NCI-H2107 (cell line): ENCODE measurements at places on chromosomes 5 and 9.

GRCh38 chr5:109483395-109483971 lies 73.7 kb upstream of the PJA2 start:
- DNase-seq = no peak

GRCh38 chr5:122093415-122094180 lies 15.5 kb upstream of the LOX start:
- no peak for DNase-seq

DNA sequence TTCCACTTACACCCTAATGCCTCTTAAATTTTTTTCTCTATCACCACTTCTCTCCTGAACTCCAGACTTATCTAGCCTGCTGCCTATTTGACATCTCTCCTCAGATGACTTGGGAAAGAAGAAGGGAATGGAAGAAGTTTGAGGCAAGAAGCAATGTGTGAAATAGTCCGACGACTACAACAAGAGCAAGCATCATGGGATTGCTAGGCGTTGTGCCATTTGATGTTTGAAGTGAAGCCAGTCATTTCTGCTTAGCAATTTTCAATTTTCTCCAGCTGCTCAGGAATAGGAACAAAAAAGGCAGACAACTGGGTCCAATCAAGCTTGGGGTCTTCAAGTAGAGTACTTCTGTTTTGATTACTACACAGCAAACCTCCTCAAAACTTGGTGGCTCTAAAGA lies 106.4 kb downstream of the HSD17B3 start:
- DNase-seq = no peak

- no peak for DNase-seq
Observed at GRCh38 chr9:100715100-100715380, 137.2 kb downstream of the CAVIN4 start.

DNA sequence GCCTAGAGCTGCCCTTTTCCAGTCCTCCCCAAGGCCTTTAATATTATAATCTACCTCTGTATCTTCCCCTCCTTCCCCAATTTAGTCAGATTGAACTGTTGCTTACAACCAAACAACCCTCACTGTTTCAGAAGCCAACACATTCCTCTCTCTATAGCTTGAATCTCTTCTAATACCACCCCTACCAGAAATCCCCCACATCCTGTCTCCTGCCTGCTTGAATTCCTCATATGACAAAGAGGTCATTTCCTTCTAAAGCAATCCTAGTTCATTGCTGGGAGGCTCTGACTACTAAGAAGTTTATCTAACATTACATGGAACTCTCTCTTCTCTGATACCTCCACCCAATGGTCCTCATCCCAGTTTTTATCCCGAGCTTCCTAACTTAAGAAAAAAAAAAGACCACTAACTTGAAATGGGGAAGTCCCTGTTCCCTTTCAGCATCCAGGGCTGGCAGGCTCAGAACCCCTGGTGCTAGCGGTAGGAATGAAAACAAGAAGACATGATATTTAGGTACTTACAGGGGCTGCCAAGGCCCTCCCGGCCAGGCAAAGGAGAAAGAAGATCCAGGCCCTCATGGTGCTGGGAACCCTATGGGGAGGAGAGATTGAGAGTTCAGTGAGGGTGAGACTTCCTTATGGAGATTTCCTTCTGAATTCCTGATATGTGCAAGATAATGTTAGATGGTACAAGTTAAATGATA lies 11.0 kb downstream of the SPARC start:
- DNase-seq = no peak

DNA sequence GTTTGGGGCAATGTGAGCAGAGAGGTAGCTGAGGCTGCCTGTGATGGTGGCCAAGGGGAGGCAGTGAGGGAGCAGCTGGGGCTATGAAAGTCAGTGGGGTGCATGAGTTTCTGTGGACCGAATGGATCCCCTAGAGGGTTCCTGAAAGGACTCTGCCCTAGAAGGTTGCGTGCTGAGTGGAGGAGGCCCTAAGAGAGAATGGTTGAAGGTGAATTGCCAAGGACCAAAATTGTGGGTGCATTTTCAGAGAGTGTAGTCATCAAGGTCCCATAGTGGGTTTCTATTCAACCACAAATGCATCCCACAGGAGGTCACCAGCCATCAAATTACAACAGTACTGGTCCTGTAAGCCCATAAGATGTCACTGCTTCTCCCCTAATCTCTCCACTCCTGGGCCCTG lies 298.3 kb downstream of the CDK5RAP2 start:
- no peak for DNase-seq

DNA sequence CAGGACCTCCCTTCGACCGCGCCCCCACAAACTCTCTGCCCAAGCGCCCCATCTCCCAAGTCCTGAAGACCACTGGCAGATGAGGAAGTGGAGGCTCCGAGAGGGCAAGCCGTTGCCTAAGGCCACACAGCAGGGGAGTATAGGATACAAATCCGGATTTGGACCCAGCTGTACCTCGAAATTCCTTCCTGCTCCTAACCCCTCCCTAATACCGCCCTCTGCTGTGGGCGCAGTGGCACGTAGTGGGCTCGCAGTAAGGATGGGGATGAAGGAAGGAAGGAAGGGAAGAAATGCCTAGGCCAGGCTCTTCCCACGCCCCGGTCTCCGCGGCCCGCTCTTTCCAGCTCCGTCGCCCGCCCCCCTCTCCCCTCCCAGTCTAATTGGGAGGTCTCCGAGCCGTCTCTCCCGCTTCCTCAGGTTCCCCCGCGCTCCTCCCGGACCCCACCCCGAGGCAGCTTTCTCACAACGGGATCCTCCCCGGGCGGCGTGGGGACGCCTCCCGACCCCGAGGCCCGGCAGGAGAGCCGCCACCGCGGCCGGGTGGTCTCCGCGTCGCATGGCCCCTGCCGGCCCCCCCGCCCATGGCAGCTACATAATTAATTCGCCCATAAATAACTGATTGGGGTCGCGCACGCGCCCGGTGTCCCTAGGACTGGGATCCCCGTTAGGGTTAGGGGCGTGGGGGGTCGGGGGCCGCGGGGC lies 138.9 kb downstream of the C9orf50 start:
- DNase-seq = no peak

GRCh38 chr9:95605101-95605500 lies 88.3 kb upstream of the PTCH1 start:
- DNase-seq = no peak

GRCh38 chr5:16082053-16082452 lies 97.5 kb downstream of the MARCHF11 start:
- DNase-seq = no peak

- no peak for DNase-seq
Observed at GRCh38 chr5:135435467-135436330, 11.4 kb downstream of the DCANP1 start.

DNA sequence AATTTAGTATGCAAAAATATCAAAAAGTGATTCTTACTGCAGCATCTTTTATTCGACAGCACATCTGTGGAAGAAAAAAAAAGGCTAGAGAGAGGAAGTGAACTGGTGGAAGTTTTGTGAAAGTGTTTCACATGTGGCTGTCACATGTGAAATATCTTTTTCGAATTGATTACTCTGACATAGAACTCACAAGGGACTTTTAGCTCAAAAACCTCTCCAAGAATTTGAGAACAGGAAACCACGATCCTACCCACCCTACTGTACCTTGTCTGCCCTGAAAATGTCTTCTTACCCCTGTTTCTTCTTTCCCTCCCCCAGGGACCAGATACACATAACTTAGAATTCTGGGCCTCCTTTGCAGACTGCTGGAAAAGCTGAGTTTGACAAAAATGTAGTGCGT lies 106.5 kb upstream of the PRRC1 start:
- DNase-seq = no peak

GRCh38 chr9:118455788-118456187 lies 751.6 kb downstream of the TLR4 start:
- DNase-seq = no peak

- no peak for DNase-seq
Observed at GRCh38 chr5:68618501-68618900, 402.9 kb downstream of the PIK3R1 start.

- no peak for DNase-seq
Observed at GRCh38 chr5:53884844-53885243, 324.4 kb downstream of the NDUFS4 start.

DNA sequence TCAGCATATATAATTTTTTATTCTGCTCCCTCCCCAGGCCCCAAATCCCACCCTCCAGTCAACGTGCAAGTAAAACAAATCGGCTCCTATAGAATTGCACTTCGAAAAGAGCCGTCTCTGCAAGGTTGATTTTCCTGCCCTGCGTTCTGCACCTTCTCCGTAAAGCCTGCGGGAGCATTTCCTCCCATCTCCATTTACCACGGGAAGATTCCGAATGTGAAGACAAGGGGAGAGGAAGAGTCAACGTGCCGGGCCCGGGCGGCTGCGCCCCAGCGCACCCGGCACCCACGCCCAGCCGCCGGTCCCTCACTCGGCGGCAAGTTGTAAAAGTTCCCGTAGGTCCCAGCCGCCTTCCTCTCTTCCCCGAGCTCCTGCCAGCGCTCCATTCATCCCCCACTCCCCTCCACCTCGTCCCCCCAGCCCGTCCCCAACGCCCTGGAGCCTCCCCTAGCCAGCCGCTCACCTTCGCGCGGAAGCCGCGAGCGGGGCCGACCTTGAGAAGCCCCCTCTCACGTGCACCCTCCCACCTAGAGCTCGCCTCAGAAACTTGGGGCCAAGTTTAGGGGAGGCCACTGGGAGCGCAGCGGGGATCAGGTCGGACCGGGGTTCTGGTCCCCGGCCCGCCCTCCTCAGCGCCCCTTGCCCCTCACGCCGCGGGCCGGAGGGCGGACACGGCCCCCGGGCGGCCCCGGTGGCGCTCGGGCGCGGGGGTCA lies 431 bp downstream of the BNC2 start:
- no peak for DNase-seq

DNA sequence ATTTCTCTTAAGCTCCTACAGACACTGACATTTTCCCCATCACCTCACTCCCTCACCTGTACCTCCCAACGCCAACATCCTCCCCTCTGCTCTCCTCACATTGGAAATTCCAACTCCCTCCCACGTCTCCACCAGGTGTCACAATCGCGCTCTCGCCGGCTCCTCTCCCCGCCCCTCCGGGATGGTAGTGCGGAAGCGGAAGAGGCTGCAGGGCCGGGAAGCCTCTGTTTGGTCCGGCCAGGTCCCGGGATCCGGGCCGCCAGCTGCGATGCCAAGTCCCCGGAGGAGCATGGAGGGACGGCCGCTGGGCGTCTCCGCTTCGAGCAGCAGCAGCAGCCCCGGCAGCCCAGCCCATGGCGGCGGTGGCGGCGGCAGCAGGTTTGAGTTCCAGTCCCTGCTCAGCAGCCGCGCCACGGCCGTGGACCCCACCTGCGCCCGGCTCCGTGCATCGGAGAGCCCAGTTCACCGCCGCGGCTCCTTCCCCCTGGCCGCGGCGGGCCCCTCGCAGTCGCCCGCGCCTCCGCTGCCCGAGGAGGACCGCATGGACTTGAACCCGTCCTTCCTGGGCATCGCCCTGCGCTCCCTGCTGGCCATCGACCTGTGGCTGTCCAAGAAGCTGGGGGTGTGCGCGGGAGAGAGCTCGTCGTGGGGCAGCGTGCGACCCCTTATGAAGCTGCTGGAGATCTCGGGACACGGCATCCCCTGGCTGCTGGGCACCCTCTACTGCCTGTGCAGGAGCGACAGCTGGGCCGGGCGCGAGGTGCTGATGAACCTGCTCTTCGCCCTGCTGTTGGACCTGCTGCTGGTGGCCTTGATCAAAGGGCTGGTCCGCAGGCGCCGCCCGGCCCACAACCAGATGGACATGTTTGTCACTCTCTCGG lies at the start of gene PLPP6:
PLPP6 (plus strand) TSS at position 187 of the 881 bp plus-strand sequence; CDS start at position 269, 82 bp downstream.
- peak; percentile 94 for DNase-seq

GRCh38 chr5:50726475-50727148 lies 60.2 kb downstream of the PARP8 start:
- no peak for DNase-seq

DNA sequence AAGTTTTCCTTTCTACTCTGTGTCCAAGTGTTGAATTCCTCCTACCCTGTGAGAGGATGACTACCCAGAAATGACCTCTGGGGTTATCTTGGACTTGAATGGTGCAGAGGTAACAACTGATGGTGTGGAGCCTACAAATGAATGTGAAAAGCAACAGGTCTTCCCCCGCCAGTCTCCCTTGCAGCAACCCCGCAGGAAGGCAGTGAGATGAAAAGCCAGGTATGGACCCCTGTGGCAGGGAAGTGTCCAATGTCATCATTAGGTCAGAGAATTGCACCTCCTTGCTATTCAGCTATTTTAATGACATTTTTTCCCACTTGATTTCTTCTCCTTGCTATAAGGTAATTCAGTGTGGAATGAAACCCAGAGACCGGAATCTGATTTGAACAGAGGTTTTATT lies 58.5 kb downstream of the MAT2B start:
- no peak for DNase-seq

DNA sequence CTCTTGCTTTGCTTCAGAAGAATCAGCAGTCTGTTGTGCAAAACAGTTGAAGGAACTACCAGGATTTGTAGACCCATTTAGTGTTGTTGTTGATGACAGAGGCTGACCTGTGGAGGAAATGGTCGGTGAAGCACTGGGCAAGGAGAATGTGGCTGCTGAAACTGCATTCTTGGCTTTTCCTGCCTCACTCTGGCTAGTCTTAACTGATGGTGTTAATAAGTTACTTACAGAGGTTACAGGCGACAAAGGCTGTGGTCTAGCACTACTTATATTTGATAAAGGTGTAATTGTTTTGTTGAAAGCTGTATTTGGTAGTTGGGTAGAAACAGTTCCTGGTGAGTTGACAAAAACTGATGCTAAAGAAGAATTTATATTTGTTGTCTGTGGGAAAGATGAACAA lies 31.5 kb downstream of the MLANA start:
- no peak for DNase-seq

- no peak for DNase-seq
Observed at GRCh38 chr9:135219676-135220600, 132.5 kb downstream of the OLFM1 start.

GRCh38 chr9:69086769-69087168 lies 51.2 kb downstream of the FXN start:
- no peak for DNase-seq

DNA sequence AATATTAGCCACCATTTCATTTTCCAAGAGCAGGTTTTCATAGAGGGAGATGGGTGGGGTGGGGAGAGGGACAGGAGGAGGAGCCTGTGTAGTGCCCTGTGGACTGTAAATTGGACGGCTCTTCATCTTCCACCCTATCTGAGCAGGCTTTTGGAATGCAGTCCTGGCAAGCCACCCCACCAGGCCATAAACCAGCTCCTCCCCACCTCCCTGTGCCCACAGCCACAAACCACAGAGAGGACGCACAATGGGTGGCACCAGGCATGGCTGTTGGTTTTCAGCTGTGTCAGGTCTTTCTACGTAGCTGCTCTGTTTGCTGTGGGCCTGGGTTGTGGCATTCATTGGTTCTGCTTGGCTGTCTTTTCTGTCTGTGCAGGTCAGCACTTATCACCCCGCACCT lies 58.0 kb downstream of the PLAC8L1 start:
- no peak for DNase-seq
